ENCODE measurements at places on chromosomes 13 and 19.

DNA sequence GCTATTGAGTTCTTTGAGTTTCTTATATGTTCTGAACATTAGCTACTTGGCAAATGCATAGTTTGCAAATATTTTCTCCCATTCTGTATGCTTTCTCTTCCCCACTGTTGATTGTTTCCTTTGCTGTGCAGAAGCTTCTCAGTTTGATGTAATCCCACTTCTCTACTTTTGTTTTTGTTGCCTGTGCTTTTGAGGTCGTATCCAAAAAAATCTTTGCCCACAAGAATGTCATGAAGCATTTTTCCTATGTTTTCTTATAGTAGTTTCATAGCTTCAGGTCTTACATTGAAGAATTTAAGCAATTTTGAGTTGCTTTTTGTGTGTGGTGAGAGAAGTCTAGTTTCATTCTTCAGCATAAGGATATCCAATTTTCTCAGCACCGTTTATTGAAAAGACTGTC, 536.7 kb upstream of the ARGLU1 start:
- no peak for DNase-seq

DNA sequence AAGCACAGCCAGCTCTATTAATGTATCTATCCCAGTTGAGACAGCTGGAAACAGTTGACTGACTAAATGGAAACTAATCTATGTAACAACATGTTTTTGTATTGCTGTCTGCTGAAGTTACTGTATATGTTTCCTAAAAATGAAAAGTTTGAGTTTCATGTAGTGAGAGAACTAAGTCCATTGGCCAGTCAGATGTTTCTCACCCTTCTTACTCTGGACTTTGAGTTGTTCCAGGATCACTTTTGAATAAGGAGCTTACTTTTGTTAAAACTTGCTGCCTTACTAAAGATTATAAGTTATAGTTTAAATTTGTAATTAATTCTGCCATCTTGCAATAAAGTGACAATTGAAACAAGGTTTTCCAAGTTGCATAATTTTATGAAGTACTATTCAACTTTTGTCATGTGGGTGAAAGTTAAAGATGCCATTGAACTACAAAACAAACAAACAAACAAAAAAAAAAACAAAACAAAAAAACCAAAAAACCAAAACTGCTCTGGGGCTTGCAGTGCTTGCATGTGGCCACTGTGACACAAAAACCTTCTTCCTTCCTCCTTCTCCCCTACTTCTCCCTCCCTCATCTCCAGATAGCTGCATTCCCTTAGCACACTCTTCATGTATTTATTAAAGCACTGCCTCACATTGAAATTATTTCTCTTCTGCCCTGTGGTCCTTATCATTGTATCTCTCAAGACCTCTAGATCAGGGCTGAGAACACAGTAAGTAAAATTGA, 15.3 kb downstream of the WDFY2 start:
- DNase-seq = no peak

- DNase-seq = no peak
Observed at GRCh38 chr13:21522847-21523246, 63.7 kb upstream of the ZDHHC20 start.

- no peak for DNase-seq
Observed at GRCh38 chr13:69857183-69857821, 250.3 kb upstream of the ATXN8OS start.

DNA sequence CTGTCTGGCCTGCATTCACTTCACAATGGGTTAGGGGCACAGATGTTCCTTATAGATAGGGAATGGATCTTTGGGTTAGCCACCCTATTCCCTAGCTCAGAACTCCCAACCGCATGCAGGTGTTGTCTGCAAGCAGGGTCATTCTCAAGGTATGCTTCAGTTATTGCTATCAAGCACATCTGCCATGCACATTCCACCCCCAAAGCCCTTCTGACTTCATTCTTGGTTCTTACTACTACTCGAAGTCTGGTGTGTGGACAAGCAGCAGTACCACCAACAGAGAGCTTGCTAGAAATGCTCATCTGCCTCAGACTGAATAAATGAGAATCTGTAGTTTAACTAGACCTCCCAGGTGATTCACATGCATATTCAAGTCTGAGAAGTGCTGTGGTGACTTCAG, 31.3 kb downstream of the SERPINE3 start:
- no peak for DNase-seq

GRCh38 chr13:37277435-37278144, 172.1 kb upstream of the CSNK1A1L start:
- DNase-seq = no peak

DNA sequence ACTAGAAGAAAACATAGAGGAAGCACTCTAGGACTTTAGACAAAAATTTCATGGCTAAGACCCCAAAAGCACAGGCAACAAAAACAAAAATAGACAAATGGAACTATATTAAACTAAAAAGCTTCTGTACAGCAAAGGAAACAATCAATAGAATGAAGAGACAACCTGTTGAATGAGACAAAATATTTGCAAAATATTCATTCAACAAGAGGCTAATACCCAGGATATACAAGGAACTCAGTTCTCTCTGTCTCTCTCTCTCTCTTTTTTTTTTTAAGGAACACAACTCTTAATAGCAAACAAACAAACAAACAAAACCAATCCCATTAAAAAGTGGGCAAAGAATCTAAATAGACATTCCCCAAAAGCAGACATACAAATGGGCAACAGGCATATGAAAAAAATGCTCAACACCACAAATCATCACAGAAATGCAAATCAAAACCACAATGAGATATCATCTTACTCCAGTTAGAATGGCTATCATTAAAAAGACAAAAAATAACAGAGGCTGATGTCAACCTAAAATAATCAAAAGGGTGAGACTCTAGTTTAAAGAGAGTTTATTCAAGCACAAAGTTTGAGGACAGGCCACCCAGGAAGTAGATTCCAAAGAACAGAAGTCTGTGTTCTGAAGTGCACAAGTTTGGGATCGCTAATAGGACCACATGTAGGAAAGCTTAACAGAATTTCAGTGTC, 27.1 kb upstream of the SLC7A9 start:
- no peak for DNase-seq

DNA sequence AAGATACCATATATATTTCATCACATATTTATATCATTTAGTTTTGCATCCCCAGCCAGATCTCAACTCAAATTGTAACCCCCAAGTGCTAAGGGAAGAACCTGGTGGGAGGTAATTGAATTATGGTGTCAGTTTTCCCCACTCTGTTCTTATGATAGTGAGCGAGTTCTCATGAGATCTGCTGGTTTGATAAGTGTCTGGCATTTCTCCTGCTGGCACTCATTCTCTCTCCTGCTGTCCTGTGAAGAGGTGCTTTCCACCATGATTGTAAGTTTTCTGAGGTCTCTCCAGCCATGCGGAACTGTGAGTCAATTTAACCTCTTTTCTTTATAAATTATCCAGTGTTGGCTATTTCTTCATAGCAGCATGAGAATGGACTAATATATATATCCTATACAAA, 462.5 kb upstream of the SLITRK5 start:
- no peak for DNase-seq

GRCh38 chr19:38033658-38034491, 126.9 kb downstream of the SIPA1L3 start:
- DNase-seq = no peak

- no peak for DNase-seq
Observed at GRCh38 chr19:37845932-37846331, 60.5 kb downstream of the WDR87 start.

DNA sequence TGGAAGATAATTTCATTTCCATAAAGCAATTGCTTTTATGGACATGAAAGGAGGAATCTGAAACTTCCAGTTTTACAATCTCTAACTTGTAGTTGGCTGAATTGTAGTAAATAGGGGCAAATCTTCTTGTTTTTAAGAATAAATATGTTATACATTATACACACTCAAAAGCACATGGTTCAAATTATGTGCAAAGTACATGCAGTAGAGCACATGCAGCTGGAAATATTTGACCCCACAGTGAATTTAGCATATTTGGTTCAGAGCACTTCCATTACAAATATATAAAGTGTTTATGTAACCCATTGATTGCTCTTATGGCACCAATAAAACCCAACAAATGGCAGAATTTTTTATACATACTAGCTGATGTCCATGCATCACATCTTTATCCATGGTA, 180.5 kb downstream of the IRS2 start:
- DNase-seq = no peak

DNA sequence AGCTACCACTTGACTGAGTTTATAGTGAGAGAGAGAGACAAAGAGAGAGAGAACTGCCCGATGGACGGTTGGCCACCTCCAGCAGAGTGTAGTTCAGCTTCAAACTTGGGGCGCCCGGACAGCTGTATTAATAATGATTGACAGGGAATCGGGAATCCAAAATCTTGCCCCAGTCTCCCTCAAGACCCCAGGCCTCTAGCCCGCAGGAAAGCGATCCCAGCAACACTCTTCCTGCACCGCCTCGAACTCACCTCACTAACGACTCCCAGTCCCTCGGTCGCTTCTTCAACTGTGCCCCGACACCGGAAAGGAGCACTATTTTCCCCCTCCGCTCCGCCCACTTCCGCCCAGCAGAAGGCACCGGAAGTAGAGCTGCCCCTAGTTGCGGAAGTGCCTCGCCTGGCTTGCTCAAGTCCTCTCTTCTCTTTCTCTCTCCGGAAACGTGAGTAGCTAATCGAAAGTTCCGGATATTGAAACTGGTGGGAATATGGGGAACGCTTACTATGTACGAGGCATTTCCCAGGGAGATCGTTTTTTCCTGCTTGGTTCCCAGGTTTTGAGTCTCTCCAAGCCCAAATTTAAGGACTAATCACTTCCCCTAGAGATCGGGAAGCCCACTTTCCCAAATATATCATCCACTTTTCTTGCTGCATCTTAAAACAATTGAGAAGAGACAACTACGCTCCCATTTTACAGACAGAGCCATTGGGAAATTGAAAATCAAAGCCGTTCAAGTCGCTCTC, at the start of gene NOSIP:
TSS of gene NOSIP (minus strand) at position 293 of the 743 bp plus-strand sequence. CDS start 19,865 bp downstream, outside the sequence.
- peak; percentile 95 for DNase-seq

GRCh38 chr19:57708641-57709361, at the start of gene ZNF154:
Gene ZNF154 (minus strand): TSS chr19:57709204. CDS start chr19:57708971, 233 bp downstream.
- peak; percentile 30 for DNase-seq
